ENCODE measurements at places on chromosomes 7 and 10. TPM values are rescaled to one million over a fixed set of nuclear protein-coding genes. Genes with fewer than 3 reads are reported as not detected.

DNA sequence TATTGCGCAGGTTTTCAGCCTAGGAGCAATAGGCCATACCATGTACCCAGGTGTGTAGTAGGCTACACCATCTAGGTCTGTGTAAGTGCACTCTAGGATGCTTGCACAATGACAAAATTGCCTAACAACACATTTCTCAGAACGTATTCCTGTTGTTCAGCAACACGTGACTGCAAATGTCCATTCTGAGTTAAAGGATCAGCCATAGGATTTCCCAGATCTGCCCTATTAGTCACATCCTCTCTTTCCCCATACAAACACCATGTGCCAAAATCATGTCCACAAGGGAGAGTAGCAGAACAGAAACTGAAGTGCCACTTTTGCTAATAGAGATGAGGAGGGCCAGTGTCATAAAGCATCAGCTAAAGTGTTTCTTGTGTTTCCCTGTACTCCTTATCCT lies 42.6 kb upstream of the AMPH start:
- no peak for DNase-seq

- DNase-seq: no peak
Observed at GRCh38 chr10:12196531-12197211, 683 bp downstream of the CDC123 start.

DNA sequence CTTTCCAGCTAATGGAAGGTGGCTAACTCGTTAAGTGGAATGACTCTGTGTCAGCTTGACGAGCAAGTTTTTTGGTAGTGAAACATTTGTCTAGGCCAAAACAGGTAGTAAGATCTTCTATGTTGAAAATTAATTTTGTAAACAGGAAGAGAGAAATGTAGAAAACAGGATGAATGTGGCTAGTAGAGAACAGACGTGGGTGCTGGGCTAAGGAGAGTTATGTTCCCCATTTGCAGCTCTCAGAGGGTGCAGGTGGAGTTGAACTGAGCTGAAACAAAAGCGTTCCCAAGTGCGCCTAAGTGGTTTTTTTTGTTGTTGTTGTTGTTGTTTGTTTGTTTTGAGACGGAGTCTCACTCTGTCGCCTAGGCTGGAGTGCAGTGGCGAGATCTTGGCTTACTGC lies 59.5 kb upstream of the SRPK2 start:
- DNase-seq: no peak

DNA sequence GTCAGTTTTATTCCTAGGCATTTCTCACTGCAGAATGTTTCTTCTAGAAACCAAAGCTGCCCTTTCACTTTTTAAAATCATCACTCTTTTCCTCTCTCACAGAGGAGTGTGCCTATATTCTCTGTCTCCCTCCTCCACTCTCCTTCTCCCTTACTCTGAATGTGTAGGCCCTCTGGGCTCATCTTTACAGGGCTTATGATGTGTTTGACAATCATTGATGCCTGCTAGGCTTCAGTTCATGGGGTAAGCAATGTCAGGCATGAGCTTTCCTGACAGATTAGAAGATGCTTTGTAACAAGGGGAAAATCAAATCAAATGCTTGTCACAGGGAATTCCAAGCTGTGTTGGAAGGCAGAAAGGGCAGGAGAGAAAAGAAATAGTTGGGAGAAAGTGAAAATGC lies 742.9 kb downstream of the SORCS3 start:
- no peak for DNase-seq

DNA sequence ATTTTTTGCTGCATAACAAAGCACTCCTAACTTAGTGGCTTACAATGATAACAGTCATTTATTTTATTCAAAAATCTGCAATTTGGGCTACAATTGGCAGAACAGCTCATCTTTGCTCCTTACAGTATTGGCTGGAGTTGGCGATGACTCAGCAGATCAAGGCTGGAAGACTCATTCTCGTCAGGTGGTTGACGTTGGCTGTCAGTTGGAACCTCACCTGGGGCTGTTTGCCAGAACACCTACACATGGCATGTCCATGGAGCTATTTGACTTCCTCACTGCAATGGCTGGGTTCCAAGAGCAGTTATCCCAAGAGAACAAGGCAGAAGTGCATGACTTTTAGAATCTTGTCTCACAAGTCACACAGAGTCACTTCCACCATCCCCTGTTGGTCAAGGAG lies 75.1 kb downstream of the NOD1 start:
- DNase-seq: no peak

GRCh38 chr7:126790763-126791162 lies 462.0 kb downstream of the GRM8 start:
- DNase-seq: no peak

DNA sequence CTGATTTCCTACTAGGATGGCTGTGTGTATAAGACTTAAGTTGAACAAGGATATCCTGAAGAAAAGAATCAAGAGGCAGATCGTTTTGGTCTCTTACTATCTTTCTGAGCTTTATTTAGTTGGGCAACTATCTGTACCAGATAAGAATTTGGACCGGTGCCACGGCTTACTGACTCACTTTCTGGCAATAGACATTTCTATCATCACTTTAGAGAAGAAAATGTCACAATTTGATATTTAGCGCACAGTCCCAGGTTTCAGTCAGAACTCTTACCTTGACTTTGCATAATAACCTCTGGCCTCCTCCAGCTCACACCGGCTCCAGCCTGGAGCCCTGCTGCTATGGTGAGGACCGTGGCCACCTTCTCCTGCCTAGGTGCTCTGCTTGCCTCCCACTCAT lies 218.2 kb upstream of the MDFIC start:
- no peak for DNase-seq

- no peak for DNase-seq
Observed at GRCh38 chr7:106723398-106723797, 62.4 kb upstream of the CCDC71L start.

DNA sequence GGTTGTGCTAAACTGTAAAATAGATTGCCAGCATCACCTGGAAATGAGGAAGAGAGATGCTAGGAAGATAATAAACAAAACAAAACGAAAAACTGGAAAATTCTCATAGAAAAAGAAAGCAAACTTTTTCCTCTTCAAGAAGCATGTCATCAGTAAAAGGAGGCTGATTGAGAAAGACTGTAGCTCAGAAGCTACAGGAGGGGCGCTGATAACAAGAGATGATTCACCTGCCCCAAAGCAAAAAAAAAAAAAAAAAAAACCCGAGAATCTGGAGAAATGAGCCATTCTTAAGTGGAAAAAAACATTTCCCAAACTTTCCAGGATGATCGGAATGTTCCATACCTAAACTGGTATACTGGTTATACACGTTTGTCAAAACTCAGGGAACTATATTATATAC lies 130.5 kb upstream of the C1QL3 start:
- DNase-seq: no peak

DNA sequence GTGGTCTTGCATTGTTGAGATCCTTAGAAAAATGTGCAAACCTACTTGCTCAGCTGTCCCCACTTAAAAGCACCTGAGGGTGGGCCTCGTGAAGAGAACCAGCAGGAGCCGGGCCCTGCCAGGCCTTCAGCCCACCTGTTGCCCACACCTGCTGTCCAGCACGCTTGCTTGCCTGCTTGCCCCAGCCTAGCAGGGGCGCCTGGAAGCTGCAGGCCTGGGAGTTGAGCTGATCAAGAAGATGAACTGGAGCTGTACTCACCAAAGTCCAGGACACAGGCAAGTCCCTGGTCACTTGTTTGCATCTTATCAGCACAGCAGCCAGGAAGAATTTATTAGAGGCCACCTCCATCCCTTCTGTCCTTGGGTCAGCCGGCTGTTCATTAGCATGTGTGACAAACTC lies 23.2 kb downstream of the CYP26A1 start:
- no peak for DNase-seq

- DNase-seq: no peak
Observed at GRCh38 chr10:45422866-45423659, 49.0 kb downstream of the ALOX5 start.

- no peak for DNase-seq
Observed at GRCh38 chr7:41747961-41748360, 45.1 kb upstream of the INHBA start.

DNA sequence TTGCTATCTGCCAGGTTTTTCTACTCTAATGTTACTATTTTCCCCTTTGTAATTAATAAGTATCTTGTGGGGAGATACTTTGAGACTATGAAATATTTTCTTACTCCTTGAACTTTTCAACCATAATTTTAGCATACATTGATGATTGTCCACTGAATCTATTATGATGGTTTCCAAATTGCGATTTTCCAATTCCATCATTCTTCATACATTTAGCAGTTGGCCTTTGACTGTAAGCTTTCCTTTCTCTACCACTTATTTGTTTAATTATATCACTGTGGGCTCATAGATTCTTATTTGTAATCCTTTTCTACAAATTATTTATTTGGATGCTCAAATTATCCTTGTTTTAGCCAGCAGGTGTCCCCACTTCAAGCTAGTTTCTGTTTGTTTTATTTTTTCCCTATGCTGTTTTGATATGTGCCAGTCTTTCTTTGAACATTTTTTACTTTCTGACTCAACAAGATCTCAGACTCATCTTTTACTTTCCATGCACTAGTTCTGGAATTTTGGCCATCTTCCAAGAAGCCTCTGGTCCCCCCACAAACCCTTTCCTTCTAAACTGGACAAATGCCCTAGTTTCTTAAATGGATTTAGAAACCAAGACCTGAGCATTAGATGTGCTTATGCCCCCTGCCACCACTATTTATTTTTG lies 11.4 kb upstream of the MRPS16 start:
- no peak for DNase-seq

- DNase-seq: no peak
Observed at GRCh38 chr10:103723557-103723956, 131.8 kb downstream of the SH3PXD2A start.

- DNase-seq: no peak
Observed at GRCh38 chr10:84478151-84478550, 149.8 kb downstream of the CCSER2 start.

- peak; percentile 48 for DNase-seq
Observed at GRCh38 chr10:91162050-91162494, 58.4 kb upstream of the PCGF5 start.

GRCh38 chr7:69804962-69805361 lies 206.7 kb downstream of the AUTS2 start:
- DNase-seq: no peak

GRCh38 chr7:69966766-69967591 lies 368.7 kb downstream of the AUTS2 start:
- peak; percentile 76 for DNase-seq

DNA sequence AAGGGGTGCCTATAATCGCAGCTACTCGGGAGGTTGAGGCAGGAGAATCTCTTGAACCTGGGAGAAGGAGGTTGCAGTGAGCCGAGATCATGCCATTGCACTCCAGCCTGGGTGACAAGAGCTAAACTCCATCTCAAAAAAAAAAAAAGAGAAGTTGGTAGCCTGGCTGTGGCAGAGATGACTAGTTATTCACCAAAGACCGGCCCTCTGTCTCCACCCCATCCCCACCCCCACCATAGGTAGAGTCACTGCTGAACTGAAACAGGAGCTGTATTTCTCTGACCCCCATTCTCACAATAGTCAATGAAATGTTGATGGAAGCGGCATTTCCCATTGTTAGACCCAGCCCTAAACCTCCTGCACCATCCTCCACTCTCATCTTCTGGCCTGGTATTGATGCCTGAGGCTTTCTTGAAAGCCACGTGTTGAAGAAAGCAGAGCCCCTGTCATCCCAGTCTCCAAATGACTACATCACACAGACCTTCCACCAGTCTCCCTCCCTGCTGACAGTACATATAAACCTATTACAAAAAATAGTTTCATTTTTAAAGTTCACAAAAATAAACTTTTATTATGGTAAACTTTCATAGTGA lies 9.4 kb upstream of the PIK3CG start:
- DNase-seq: no peak

GRCh38 chr10:49144058-49144720 lies 10.4 kb upstream of the FAM170B start:
- peak; percentile 96 for DNase-seq

GRCh38 chr7:18210788-18211187 lies 183.1 kb upstream of the PRPS1L1 start:
- DNase-seq: no peak

DNA sequence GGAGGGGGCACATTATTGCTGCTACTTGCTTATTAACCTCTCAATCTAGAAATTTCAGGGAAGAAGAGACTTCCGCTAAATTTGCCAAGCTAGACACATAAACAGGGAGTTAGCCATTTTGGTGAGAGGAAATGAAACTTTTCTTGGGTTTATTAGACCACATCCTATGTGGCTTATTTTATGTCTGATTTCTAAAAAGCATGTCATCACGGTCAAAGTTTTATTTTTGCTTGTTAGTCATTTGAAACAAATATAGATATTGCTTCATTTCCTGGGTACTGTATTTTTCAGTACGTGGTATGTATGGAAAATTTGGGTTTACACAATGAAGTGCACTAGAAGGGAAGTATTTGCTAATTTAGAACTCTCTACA lies 144.1 kb downstream of the TCF7L2 start:
- no peak for DNase-seq

DNA sequence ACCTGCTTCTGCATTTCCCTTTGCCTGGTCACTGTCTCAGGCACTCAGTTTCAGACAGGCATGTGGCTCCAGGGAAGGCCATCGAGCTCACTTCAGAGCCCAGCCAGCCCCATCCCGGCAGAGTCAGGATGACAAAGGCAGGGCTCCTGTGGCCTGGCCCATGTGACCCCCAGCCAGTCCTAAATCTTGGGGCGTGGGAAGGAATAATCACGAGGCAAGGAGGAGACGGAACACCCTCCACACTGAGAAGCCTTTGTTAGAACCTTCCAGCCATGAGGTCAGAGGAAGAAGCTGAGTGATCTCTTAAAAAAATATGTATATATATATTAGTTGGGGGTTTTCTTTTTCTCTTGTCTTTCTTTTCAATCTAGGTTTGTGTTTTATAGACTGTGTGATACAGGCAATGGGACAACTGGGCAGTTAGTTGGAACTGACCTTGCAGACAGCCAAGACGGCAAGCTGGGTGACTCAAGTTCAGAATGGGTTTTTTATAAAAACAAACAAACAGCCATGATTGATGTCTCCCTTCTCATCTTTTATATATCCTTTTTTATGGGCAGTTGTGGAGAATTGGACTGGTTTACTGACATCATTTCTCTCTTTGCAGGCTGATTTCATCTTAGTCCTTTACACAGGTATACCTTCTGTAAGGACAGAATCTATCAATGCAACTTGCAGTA lies 60.8 kb downstream of the CHN2 start:
- DNase-seq: no peak

DNA sequence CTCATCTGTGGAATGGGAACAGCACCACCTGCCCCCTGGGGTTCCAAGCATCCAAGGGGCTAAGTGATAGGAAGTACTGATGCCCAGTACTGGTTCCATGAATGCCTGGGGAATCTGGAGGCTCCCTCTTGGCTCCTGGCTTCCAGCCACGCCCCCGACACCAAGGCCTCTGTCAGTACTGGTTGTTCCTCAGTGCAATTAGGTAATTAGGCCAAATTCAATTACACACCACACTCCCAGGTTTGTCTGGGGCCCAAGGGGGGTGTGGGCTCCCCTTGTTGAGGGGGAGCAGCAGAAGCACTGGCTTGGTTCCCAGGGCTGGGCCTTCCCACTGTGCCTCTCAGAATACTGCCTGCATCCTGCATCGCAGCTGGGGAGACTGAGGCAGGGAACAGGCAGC lies 114.4 kb upstream of the PPIF start:
- DNase-seq: no peak

GRCh38 chr7:86130268-86130667 lies 513.4 kb upstream of the GRM3 start:
- DNase-seq: no peak

The GPR15LG gene
- polyA plus RNA-seq: 0.47 TPM

The MYPN gene
- polyA plus RNA-seq: 0.02 TPM

The VWDE gene
- polyA plus RNA-seq: 0.15 TPM

The SEMA3E gene
- polyA plus RNA-seq: 1.3 TPM

The SLC18A3 gene
- not detected for polyA plus RNA-seq

The C10orf62 gene
- not detected for polyA plus RNA-seq

The PRTFDC1 gene
- 1.6 TPM for polyA plus RNA-seq

The RAB19 gene
- polyA plus RNA-seq: 0.24 TPM

The ADGRA1 gene
- 0.05 TPM for polyA plus RNA-seq

The GHRHR gene
- 0.38 TPM for polyA plus RNA-seq

The SEMA3C gene
- 11.9 TPM for polyA plus RNA-seq

The FAM237B gene
- polyA plus RNA-seq: not detected

The SRRM3 gene
- 0.71 TPM for polyA plus RNA-seq

All from lung (tissue), 17 donors.